Muscle of leg (tissue), 16 donors: ENCODE measurements at places on chromosomes 1 and 21. TPM values are rescaled to one million over a fixed set of nuclear protein-coding genes. Genes with fewer than 3 reads are reported as not detected.
A peak's percentile ranks its signal among the peaks of the same experiment; 100 is the strongest.

DNA sequence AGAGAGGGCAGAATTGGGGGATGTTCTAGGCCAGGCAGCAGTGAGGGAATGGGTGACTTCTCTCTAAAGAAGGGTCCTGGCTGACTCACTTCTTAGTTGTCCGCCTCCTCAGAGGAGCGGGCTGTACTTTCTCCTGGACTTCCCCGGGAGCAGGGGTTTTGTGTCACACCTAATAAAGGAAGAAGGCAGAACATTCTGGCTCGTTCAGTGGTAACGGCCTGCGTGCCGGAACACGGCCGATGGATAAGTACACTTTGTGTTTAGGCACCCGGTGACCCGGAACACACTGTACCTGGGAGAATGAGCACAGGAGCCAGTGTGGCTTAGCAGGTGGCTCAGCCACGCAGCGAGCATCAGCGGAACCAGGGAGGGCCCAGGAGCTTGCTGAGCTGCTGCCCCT lies 84.7 kb downstream of the FBXO2 start:
- no peak overlapping the region for H3K27ac ChIP-seq
- no peaks in the 10 kb centered on the region for H3K4me1 ChIP-seq
- peaks cover 11% of the 10 kb centered on the region for H3K27me3 ChIP-seq

DNA sequence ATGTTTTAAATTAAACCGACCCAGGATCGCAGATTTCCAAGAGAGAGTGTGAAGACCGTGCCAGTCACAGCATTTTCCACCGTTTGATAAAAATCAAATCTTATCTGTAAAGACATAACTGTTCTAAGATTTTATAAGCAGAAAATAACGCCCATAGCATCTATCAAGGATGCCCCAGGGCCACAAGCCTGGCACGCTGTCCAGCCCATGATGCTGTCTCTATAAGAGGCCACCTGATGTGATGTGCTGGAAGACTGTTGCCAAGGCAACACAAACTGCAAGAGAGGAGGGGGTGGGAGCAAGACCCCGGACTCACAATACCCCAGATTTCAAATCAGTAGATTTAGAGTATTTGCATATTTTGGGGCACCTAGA lies 116.5 kb downstream of the DSCAM start:
- H3K27me3 ChIP-seq = no peaks in the 10 kb centered on the region
- H3K36me3 ChIP-seq = no peaks in the 10 kb centered on the region
- DNase-seq = no peak

- H3K27me3 ChIP-seq = peaks cover 2% of the 10 kb centered on the region
- peaks cover 4% of the 10 kb centered on the region for H3K4me1 ChIP-seq
- no peak within 1 kb of the TSS for H3K4me3 ChIP-seq
- H3K36me3 ChIP-seq = no peaks in the 10 kb centered on the region
- DNase-seq = peak; percentile 35
- H3K27ac ChIP-seq = no peak within 1 kb of the TSS
These were observed at the start of gene GPR37L1 for GRCh38 chr1:202122639-202123335. Gene GPR37L1, plus strand, starts transcription at chr1:202122917. Its CDS starts 47 bp downstream, at chr1:202122964.

DNA sequence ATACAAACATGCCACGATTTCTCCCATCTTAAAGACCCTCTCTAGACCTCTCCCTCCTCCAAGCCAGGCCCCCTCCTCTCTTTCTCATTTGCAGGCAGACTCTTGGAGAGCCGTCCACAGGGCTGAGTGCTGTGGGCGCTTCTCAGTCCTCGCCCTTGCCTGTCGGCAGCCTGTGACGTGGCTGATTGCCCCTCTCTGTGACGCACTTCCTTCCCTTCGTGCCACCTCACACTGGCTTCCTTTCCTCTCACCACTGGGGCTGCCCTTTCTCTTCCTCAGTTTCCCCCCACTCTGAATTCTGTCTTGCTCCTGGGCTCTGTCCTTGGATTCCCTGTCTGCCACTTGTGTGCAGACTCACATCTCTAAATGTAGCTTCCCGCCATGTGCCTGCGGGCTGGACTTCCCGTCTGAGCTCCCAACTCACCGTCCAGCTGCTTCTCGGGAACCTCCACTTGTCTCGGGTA lies 227.2 kb downstream of the CAMTA1 start:
- H3K27me3 ChIP-seq = peaks cover 7% of the 10 kb centered on the region
- H3K27ac ChIP-seq = no peak overlapping the region
- no peaks in the 10 kb centered on the region for H3K36me3 ChIP-seq
- peaks cover 33% of the 10 kb centered on the region for H3K4me1 ChIP-seq

DNA sequence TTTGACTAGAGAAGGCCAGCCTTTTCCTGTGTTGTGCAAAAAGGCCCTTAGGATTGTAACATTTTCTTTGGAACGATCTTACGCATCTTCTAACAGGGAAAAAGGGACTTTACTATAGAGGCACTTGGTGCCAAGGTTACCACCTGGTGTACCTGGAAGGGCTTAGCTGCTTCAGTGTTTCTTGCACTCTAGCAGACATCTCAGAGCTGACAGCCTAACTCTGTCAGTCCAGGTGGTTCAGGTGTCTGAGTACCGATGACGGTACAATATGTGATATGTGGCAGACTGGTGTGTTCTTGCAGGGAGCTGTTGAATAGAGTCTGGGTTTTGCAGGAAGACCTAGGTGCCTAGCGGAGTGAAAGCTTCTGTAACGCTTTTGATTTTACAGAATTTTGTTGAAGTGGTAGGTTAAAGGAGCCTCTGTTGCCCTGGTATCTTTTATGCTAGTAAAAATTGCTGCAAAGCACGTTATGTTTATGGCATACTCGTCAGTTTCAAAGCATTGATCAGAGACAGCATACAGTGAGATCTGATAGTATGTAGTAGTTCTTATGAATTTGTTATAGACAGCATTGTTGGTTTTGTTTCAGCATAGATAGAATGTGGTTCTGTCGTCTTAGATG lies 1.4 kb downstream of the MAGI3 start:
- H3K27me3 ChIP-seq = no peaks in the 10 kb centered on the region
- no peaks in the 10 kb centered on the region for H3K36me3 ChIP-seq
- no peak for DNase-seq
- H3K4me1 ChIP-seq = peaks cover 14% of the 10 kb centered on the region

GRCh38 chr1:9375912-9376311 lies 83.2 kb downstream of the SPSB1 start:
- peaks cover 45% of the 10 kb centered on the region for H3K4me1 ChIP-seq
- H3K27ac ChIP-seq = peak overlapping the region; percentile 13
- no peaks in the 10 kb centered on the region for H3K36me3 ChIP-seq

Gene LAX1
- polyA plus RNA-seq = 0.09 TPM

Gene AMY2B
- 18.0 TPM for polyA plus RNA-seq

Gene F13B
- polyA plus RNA-seq = not detected

Gene LZIC
- polyA plus RNA-seq = 50.2 TPM

Gene TTC22
- polyA plus RNA-seq = 0.08 TPM

Gene TRAF3IP3
- 3.2 TPM for polyA plus RNA-seq

Gene AMPD1
- polyA plus RNA-seq = 96.8 TPM

Gene POU3F1
- 0.68 TPM for polyA plus RNA-seq

Gene INAVA
- polyA plus RNA-seq = 3.9 TPM

Gene E2F2
- polyA plus RNA-seq = 5.9 TPM
